ENCODE measurements at places on chromosomes 2 and 18. TPM values are rescaled to one million over a fixed set of nuclear protein-coding genes. Genes with fewer than 3 reads are reported as not detected.

PLB1 gene
- polyA plus RNA-seq: 0.08 TPM

B3GNT7 gene
- 26.4 TPM for polyA plus RNA-seq

- no peak for DNase-seq
These were observed 60.9 kb upstream of the SLC14A2 start for GRCh38 chr18:45554389-45554737.

- DNase-seq: no peak
These were observed 79.0 kb downstream of the CRACDL start for GRCh38 chr2:98857001-98857400.

- DNase-seq: no peak
These were observed 268.4 kb downstream of the ATAD2B start for GRCh38 chr2:23658466-23658942.

DNA sequence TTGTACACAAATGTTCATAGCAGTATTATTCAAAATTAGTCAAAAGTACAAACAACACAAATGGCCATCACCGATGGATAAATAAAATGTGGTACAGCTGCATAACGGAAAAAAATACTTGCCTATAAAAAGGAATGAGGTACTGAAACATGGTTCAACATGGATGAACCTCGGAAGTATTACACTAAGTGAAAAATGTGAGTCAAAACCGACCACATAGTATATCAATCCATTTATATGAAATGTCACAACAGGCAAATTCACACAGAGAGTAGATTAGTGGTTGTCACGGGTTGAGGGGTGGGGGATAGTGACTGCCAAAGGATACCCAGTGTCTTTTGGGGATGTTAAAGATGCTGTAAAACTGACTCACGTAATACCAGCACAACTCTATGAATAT, 3.5 kb downstream of the SS18 start:
- DNase-seq: no peak

All from H1 (cell line).